ENCODE measurements at places on chromosomes 1 and 21.
A peak's percentile ranks its signal among the peaks of the same experiment; 100 is the strongest.

- no peak for DNase-seq
Measured at GRCh38 chr1:8789314-8790214, 27.9 kb downstream of the RERE start.

DNA sequence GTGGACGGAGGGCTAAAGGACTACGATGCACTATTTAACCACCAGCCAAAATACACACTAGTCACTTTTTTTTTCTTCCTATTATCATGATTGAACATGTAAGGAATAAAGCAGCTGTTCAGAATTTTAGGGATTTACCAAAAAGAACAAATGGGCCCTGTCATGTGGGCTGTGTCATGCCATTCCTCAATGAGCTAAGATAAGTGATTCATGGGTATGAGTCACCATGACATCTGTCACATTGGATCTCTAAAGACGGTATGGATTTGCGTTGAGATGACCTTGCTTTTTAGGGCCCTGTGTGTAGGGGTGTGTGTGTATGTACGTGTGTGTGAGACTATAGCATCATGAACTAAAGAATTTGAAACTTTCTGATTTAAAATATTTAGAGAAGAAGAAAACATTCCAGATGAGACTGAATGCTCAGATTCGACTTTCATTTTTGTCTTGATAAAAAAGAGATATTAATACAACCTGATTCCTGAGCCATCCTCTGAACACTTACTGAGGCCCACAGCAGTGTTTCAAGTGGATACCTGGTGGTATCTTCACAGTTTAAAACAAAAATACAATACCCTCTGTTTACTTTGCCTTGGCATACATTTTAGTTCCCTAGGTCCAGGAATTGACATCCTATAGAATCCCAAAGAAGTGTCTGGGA lies 246.1 kb upstream of the DUSP10 start:
- DNase-seq: no peak

DNA sequence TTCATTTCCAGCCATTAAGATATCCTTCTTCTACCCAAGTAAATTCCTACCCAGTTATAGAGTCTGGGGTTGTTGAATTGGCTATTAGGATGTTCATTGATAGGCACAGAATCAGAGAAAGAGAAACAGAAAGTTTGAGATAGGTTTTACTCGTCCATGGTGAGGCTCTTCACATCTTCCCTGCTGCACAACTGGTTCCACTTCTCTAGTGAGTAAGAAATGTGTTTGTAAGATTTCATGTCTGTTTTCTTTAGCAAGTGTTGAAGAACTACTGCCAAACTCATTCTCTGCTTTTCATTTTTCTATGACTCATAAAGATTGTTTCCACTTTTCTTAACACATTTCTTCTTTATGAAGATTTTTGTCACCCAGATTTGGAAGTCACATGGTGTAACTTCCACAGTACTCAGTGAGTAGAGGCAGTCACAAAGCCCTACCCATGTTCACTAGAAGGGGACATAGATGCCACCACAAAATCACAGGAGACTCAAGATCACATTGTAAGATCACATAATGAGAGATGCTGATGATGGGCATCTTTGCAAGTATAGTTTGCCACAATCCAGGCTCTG lies 152.3 kb downstream of the SNX7 start:
- no peak for DNase-seq

DNA sequence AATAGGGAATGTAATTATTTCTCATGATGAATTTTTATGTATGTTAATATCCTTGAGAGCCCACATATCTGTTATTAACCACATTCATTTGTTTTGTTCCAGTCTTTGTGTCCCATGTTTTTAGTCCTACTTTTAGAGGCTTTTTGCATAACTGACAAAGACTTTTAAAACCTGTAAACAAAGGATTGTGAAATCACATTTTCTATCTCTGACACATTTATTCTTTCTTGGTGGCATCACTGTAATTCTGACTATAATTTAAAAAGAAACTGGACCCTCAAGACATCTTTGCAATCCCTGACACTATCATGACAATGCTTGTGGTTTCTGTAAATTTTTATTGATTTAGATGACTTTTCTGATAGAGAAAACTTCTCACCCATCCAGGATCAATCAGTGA lies 313.1 kb downstream of the SIPA1L2 start:
- no peak for DNase-seq

GRCh38 chr1:184890539-184890973 lies 83.8 kb downstream of the NIBAN1 start:
- no peak for DNase-seq

GRCh38 chr1:177631770-177632169 lies 338.1 kb downstream of the SEC16B start:
- DNase-seq: no peak

GRCh38 chr1:209383907-209384709 lies 199.4 kb upstream of the CAMK1G start:
- DNase-seq: no peak

GRCh38 chr1:234960722-234961455 lies 167.7 kb downstream of the TOMM20 start:
- DNase-seq: no peak

- DNase-seq: no peak
Measured at GRCh38 chr1:211735208-211736170, 60.1 kb upstream of the NEK2 start.

DNA sequence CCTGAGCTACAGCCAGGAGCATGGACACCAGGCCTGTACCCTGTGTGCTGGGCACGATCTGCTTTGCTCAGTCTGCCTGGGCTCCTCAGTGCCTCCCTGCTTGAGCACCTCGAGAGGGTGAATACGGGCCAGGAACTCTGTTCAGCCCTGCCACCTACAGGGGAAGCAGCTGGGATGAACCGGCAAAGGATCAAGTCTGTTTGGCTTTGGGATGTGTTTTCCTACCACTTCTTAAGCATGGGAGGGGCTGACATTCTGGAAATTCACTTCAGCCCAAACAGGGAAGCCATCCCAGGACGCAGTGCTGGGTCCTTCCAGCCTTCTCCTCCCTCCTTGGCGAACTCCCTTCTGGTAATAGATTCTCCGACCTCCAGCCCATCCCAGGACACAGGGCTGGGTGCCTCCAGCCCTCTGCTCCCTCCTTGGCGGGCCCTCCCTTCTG lies 55.8 kb upstream of the SELENON start:
- no peak for DNase-seq

DNA sequence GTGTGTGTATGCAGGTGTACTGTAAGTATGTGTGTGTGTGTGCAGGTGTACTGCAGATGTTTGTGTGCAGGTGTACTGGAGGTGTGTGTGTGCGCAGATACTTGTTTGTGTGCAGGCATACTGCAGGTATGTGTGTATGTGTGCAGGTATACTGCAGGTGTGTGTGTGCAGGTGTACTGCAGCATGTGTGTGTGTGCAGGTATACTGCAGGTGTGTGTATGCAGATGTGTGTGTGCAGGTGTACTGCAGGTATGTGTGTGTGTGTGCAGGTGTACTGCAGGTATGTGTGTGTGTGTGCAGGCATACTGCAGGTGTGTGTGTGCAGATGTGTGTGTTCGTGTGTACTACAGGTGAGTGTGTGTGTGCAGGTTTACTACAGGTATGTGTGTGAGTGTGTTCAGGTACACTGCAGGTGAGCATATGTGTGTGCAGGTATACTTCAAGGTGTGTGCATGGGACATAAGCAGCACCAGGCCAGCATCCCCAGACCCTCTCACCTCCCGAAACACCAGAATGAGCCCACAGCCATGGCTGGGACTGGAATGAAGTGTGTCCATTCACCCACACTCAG lies 97.5 kb downstream of the DMRTB1 start:
- no peak for DNase-seq

DNA sequence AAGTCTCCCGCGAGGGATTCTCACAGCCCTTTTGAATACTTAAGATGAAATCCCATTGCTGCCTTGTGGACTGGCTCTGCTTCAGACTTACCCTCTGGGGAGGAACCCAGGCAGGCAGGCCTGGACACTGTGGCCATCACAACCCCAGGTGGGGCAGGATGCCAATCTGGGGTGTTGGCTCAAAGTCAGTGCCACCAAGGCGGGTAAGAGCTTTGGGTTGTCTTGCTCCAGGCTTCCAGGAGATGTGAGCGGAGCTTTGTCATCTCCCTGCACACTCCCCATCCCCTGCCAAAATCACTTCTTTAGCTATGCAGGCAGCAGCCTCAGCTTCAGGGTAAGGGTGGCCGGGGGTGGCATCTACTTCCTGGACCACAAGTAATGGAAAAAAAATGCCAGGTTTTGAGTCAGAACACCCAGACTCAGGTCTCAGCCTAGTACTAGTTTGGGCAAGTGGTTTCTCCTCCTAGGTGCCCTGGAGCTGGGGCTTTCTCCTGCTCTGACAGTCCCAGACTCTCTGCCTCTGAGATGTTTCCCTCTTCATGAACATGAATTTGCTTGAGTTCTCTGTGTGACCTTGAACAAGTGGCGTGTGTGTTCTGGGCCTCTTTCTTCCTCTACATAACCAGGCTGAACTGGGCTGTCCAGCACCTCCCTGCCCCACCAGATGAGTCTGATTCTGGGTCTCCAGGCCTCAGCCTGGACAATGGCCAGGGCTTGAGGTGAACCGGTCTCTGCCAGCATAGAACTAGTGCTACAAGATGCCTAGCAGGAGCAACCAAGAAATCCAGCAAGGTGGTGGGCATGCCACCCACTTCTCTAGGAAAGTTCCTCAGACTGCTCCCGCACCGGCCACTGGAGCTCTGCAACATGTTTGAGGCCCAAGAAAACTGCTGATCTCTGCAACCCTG lies 65.4 kb downstream of the VWA5B1 start:
- DNase-seq: no peak

- no peak for DNase-seq
Measured at GRCh38 chr1:247204177-247204647, 32.4 kb upstream of the ZNF124 start.

GRCh38 chr1:208216062-208216461 lies 28.1 kb downstream of the PLXNA2 start:
- DNase-seq: no peak

- DNase-seq: no peak
Measured at GRCh38 chr1:183761871-183762270, 43.0 kb upstream of the RGL1 start.

DNA sequence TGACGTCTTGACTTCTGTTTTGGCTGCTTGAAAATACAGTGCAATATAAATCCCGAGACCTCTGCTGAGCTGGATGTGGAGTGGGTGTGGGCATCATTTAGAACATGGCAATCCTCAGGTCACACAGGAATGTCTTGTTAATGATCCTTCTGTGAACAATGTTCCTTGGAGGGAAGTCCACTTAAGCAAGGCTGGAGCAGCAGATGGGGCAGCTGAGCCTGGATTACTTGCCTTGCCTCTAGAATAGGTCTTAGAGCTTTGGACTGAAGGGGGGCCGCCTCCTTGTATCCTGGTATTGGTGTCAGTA lies 926 bp upstream of the SCMH1 start:
- DNase-seq: no peak

GRCh38 chr1:29732453-29732852 lies 496.1 kb downstream of the PTPRU start:
- no peak for DNase-seq

DNA sequence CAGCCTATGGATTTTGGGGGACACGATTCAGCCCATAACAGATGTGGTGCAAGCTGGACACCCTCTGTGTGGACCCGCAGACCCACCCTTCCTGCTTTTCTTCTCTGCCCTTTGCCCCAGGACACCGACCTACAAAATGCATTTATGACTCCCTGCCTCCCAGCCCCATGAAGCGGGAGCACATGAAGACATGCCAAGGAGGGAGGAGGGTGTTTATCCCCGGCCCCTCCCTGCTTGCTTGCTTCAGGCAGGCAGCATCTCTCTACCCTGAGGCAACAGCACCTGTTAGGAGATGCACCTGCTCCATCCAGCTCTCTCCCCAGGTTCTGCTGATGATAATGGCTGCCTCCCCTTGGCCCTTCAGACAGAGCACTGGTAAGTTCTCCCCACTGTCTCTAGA lies 187.5 kb downstream of the PSMG1 start:
- no peak for DNase-seq

DNA sequence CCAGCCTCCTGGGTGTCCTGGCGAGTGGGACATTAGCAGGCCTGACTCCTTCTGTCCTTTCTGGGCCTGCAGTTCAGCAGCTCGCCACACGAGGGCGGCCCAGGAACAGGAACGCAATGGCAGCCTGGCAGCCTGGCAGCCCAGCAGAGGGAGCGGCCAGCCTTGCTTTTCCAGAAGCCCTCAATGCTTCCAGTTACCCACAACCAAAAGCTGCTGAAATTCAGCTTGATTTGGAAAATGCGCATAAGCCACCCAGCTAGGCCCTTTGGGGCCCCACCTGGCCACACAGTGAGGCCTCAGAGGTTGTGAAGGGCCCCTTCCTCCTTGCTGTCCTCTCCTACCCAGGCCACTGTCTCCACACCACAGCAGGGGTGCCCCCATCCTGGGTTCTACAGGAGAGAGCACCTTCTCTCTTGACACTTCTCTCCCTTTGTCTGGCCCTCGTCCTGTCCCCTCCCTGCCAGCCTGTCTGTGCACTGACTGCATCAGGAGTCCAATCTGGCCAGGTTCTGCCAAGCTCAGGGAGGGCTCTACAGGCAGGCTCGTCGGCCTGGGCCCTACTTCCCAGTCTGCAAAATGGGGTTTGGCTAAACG lies 103.4 kb upstream of the VAMP3 start:
- peak; percentile 75 for DNase-seq

DNA sequence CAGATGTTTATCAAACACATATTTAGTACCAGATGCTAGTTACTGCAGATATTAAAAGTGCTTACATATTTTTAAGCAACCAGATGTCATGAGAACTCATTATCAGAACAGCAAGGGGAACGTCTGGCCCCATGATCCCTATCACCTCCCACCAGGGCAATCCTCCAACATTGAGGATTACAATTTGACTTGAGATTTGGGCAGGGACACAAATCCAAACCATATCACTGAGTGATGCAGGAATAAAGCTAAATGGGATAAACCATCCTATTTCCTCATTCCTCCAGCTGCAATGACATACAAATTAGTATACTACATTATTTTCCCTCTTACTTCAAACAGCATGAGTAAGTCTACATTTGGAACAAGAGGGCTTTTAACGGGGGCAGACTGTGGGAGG lies 3.1 kb upstream of the KCNK2 start:
- DNase-seq: no peak

DNA sequence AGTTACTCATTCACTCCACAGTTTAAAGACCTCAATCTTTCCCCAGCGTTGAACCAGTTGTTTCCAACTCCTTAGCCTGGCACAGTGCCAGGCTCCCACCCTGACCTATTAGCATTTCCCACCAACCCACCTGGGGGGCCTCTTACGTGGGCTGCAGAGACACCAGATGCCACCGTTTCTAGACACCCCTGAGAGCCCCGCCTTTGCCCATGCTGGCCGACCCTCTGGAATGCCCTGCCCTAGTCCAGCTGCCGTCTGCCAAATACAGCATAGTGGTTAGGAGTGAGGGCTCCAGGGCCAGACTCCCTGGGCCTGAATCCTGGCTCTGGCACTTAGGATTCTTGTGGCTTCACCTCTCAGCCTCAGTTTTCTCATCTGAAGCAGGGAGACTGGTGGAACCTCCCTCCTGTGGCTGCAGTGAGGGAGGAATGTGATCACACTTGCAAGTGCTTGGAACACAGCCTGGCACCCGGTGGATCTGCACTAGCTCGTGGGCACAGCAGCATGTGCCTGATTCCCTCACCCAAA lies 65.2 kb downstream of the TMCO4 start:
- DNase-seq: no peak

GRCh38 chr1:160951443-160952128 lies 3.0 kb downstream of the ITLN2 start:
- peak; percentile 54 for DNase-seq

Measured in stimulated activated CD8-positive, alpha-beta memory T cell treated with anti-CD3 and anti-CD28 coated beads, Interleukin-4, amount 100 ng/mL, for 24 hours (primary cell).